ENCODE measurements at places on chromosomes 4 and X.

GRCh38 chrX:136049608-136050007, 64.4 kb downstream of the SLC9A6 start:
- no peak for DNase-seq

GRCh38 chrX:153780678-153781427, at the start of gene SRPK3:
Gene SRPK3, plus strand, starts transcription at chrX:153781041. Its CDS starts 46 bp downstream, at chrX:153781087.
- DNase-seq: no peak

GRCh38 chr4:15986907-15987306, 23.9 kb upstream of the FGFBP2 start:
- no peak for DNase-seq

GRCh38 chr4:15293711-15294110, 134.1 kb upstream of the C1QTNF7 start:
- DNase-seq: no peak

GRCh38 chr4:33696586-33696985, 2547.7 kb downstream of the ARAP2 start:
- DNase-seq: no peak

- DNase-seq: no peak
Measured at GRCh38 chr4:130238121-130238520, 1142.2 kb downstream of the C4orf33 start.

DNA sequence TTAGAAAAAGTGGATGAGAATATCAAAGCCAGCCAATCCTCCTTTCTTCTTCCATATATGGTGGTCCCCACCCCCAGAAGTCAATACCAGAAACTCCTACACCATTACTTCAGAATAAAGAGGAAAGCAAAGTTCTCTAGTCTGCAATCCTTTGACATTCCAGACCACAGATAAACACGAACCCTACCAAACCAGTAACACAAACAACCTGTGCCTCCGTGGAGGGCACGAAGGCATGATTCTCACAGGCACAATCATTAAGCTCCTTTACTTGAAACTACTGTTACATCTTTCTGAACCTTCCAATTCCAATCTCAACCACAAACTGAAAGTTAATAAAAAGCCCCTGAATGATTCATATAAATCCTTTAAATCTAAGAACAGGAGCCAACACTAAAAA, 16.3 kb downstream of the MAML3 start:
- DNase-seq: no peak
